Suprapubic skin (tissue), 4 donors: ENCODE measurements at places on chromosomes 1 and 21.

DNA sequence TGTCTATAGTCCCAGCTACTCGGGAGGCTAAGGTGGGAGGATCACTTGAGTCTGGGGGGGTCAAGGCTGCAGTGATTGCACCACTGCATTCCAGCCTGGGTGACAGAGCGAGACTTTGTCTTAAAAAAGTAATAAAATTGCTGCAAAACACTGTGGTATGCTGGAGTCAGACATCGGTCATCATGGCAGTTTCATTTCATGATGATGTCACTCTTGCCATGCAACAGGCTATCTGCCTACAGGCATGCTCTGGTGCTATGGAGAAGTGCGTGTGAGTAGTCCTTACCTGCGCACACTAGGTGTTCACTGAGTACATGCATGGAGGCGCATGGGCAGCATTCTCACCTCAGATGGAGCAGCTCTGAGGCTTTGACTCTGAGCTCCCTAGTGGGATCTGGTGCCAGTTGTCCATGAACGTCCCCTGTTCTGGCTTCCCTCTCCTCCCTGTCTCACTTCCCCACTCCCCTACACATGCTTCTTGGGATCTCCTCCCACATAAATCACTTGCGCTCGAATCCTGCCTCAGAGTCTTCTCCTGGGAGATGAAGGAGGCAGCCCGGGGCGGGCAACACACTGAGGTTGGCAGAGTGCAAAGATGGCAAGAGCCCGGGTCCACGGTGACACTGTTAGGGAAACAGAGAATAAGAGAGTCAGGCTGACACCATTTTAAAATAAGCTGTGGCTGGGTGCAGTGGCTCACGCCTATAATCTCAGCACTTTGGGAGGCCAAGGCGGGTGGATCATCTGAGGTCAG lies 10.4 kb upstream of the CELA3B start:
- H3K4me1 ChIP-seq, result peaks cover 7% of the 10 kb centered on the region
- H3K4me3 ChIP-seq, result no peak overlapping the region
- peak; percentile 34 for DNase-seq
- H3K27me3 ChIP-seq, result no peaks in the 10 kb centered on the region
- no peaks in the 10 kb centered on the region for H3K36me3 ChIP-seq

DNA sequence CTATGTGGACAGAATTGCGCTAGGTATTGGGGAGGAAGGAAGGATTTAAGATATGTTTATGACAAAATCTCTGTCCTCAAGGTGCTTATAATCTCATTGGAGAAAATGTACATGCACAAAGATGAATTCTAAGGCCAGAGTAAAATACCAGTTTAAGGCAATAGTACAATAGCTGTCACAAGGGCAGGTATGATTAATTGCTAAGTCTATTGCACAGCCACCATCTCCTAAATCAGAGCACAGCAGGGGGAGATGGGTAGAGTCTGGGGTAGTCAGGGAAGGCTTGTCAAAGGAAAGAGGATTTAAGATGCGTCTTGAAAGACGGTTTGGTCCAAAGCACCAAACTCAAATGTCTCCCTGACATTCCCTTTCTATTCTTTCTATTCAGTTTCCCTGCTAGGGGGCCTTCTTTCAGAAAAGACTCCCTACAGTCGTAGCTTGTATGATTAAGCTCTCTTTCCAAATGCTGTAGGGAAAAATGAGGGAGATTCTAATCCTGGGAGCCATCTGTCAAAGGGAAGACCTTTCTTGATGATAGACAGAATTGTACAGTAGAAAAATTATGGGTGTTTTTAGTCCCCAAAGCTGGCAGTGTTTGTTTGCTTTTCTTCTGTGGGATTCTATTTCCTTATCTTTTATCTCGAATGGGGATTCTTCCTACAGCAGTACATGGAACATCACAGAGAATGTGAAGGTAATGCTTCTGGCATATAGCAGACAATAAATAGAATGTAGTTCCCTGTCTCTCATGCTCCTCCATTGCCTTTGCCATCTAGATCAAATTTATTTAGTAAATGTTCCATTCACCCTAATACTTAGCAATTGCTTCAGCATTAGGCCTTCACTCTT lies 107.6 kb upstream of the NFIA start:
- no peaks in the 10 kb centered on the region for H3K27me3 ChIP-seq
- H3K4me3 ChIP-seq, result no peak overlapping the region
- DNase-seq, result no peak
- peaks cover 14% of the 10 kb centered on the region for H3K4me1 ChIP-seq

- no peak overlapping the region for H3K4me3 ChIP-seq
- no peaks in the 10 kb centered on the region for H3K27me3 ChIP-seq
- no peaks in the 10 kb centered on the region for H3K36me3 ChIP-seq
- no peak for DNase-seq
These were observed 86.9 kb downstream of the KCNJ15 start for GRCh38 chr21:38343691-38344090.

- H3K4me1 ChIP-seq, result no peaks in the 10 kb centered on the region
- no peaks in the 10 kb centered on the region for H3K27me3 ChIP-seq
- no peak overlapping the region for H3K4me3 ChIP-seq
- no peak for DNase-seq
- H3K27ac ChIP-seq, result no peak overlapping the region
These were observed 74.4 kb downstream of the SUSD4 start for GRCh38 chr1:223289621-223290020.

- peak overlapping the region; percentile 92 for H3K27ac ChIP-seq
- no peaks in the 10 kb centered on the region for H3K27me3 ChIP-seq
- no peaks in the 10 kb centered on the region for H3K36me3 ChIP-seq
- H3K4me1 ChIP-seq, result peaks cover 32% of the 10 kb centered on the region
These were observed 655 bp upstream of the KIRREL1 start for GRCh38 chr1:157992833-157993146.
